ENCODE measurements at places on chromosomes 2 and 18.

GRCh38 chr2:28975671-28976070 lies 5.4 kb upstream of the TOGARAM2 start:
- DNase-seq, result no peak

GRCh38 chr18:34760444-34760843 lies 50.3 kb downstream of the DTNA start:
- DNase-seq, result no peak

DNA sequence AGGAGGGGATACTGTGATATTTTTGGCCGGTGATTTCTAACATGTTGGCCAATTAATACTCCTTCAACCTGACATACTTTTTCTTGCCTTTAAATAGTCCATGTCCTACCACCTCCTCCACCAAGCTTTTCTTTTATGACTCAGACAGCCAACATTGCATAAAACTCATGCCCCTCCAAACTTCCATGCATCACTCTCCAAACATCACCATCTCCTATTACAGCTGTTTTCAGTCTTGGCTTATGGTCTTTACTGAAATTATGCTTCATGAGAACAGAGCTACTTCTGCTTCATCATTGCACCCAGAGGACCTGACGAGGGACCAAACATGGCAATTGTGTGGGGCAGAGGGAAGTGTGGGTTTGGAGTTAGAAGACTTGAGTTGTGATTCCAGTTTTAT lies 305.4 kb downstream of the LPIN1 start:
- DNase-seq, result no peak

GRCh38 chr2:202652119-202652518 lies 17.4 kb downstream of the FAM117B start:
- no peak for DNase-seq

GRCh38 chr18:22045221-22045918 lies 124.0 kb upstream of the GATA6 start:
- no peak for DNase-seq

GRCh38 chr2:108534584-108535356 lies 500 bp downstream of the LIMS1 start:
- peak; percentile 35 for DNase-seq

DNA sequence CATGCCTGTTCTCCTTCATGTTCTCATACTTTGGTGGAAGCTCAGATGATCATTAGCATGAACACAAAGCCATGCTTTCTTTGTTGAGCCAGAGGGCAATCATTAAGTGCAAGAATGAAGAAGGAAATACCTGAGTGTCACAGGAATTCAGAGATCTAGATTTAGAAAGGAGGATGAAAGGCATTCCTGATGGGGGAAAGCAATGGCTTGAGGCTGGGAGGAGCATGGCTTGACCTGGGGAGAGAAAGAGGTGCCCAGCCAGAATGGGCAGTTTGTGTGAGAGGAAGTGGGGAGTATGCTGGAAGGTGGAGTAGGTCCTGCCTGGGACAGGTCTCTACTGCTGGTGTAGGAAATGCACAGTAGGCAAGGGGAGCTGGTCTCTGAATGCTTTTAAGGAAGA lies 35.1 kb downstream of the SLC4A3 start:
- DNase-seq, result no peak

DNA sequence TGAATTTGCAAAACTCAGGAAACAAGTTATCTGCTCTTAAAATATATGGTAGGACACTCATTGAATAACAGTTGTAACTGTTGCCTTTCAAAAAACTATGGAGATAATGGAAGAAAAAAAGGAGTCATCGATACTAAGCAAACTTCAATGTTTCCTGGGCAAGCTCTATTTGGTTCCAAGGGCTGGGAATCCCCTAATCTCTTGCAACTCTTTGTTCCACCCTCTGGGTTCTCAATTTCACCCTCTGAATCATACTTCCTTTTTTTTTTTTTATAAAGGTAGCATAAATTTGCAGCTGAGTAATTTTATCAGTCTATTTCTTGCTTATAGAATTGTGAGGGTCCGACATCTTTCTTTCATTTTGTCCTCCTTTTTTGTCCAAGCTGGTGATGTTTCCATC lies 36.7 kb downstream of the SLC9A4 start:
- DNase-seq, result no peak

DNA sequence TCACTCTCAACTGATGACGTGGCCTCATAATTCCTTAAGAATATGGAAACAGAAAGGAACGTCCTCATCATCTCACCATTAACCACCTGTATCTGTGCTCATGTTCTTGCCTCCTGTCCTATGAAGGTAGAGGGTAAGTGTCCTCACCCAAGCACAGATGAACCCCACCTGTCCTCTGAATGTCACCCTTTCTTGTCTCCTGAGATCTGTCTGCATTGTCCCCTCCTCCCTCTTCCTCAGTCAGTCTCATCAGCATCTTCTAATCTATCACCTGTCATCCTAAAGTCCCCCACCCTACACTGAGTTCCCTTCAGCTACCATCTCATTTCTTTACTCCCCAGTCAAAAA lies 39.4 kb upstream of the LPIN2 start:
- no peak for DNase-seq

GRCh38 chr2:39719317-39719716 lies 53.6 kb downstream of the TMEM178A start:
- no peak for DNase-seq

GRCh38 chr18:48333563-48333962 lies 75.6 kb downstream of the ZBTB7C start:
- DNase-seq, result no peak

- DNase-seq, result no peak
These were observed 148.2 kb downstream of the ESCO1 start for GRCh38 chr18:21452276-21452780.

DNA sequence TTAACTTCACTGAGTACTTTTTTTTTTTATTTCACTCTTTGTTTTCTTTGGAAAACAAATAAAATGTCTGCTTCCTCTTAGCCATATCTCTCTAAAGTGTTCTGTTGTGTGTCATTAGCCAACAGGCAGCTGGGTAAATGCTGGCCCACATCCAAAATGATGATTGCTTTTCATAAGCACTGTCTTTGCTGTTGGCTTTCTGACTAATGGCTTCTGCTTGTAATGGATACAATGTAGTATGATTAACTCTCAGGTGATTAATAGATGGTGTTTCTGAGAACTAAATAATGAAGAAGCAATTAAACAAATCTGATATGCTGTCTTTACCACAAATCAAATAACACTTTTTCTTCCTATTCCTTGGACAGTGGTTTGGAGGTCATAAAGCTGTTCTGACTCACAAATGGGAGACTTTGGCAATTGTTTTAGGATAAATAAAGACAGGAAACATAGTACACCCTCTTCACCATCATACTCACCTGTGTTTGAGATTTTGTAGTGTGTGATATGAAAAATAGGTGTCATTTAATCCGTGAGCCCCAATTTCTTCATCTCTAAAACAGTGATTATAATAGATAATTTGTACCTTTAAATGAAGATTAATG lies 888.4 kb downstream of the TSN start:
- no peak for DNase-seq

DNA sequence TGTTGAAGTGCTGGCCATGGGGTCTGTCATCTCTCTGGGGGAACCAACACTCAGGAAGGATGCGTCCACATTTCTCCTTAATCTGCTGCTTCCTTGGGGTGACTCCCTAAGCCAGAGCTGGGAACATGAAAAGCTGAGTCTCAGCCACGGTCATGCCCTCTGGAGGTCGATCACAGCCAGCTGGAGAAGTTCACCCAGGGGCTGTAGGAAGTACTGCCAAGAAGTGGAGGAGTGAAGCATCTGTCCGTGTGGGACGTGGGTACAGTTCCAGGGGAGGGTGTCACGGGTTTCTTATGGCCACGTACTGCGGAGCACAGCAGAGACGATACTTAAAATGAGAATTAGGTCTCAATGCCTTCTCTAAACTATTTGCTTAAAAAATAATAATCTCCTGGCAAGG lies 42.4 kb upstream of the IGFBP2 start:
- DNase-seq, result no peak

DNA sequence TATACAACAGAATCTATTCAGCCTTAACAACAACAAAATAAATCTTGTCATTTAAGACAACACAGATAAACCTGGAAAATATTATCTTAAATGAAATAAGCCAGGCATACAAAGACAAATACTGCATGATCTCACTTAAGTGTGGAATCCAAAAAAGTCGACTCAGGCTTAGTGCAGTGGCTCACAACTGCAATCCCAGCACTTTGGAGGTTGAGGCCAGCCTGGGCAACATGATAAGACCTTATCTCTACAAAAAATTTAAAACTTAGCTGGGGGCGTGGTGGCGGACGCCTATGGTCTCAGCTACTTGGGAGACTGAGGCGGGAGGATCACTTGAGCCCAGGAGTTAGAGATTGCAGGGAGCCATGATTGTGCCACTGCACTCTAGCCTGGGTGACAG lies 75.2 kb upstream of the RNU4ATAC start:
- no peak for DNase-seq

DNA sequence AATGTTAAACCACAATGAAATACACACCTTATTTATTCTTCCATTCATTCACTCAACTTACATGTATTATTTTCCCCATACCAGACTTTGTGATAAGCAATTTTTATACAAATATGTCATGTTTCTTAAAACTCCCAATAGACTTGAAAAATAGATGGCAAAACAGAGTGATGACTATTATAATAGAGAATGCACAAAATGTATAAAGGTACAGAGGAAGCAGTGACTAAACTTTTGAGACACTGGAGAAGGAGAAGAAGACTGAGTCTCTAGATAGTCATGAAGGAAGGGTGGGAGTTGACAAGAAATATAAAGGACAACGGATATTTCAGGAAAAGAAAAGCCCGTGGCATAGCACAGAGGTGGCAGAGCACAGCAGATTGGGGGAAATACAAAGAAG lies 198.1 kb upstream of the SLC39A10 start:
- DNase-seq, result no peak

DNA sequence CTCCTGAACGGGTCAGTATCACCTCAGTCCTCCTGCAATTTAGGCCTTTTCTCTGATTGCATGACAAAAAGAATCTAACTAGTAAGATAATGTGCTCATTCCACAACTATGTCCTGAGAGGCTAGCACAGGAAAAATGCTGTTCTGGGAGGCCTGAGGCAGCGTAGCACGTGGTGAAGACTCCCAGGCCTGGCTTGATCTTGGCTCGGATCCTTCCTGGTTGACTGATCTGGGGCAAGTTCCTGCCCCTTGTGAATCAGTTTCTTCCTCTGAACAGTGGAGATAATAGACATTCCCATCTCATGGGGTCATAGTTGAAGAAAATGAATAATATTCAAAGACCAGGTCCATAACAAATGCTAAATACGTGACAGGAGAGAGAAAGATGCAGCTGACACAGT lies 12.3 kb downstream of the FBLN7 start:
- DNase-seq, result no peak

DNA sequence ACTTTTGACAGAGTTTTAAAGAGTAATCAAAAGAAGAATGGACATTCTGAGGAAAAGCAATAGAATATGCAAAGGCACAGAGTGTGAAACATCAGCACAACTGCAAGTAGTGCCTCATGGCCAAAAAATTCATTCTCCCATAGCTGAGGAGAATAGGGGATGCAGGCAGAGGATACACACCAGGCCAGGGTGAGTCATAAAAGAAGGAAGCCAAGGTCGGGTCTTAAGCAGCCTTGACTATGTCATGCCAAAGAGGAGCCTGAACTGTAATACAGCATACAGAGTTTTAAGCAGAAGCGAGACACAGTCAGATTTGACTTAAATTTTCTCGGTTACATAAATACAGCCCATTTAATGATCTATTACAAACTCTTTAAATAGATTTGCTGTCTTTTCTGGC lies 165.0 kb downstream of the LNPK start:
- DNase-seq, result no peak

DNA sequence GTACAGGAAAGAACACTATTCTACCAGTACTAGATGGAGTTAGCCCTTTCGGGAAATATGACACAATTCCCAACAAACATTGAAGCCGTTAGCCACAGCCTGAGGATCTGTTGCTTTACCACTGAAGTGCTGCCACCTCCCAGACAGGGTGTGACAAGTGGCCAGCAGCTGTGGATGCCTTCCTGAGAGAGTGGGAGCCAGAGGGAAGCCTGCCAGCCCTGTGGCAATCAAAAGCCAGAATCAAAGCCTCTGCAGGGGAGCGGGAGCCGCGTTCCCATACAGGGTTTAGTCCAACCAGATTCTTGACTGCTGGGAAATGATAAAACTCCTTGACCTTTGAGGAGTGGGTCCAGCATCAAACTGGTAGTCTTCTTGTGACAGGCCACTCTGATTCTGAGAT lies 38.0 kb downstream of the SLC4A1AP start:
- no peak for DNase-seq

DNA sequence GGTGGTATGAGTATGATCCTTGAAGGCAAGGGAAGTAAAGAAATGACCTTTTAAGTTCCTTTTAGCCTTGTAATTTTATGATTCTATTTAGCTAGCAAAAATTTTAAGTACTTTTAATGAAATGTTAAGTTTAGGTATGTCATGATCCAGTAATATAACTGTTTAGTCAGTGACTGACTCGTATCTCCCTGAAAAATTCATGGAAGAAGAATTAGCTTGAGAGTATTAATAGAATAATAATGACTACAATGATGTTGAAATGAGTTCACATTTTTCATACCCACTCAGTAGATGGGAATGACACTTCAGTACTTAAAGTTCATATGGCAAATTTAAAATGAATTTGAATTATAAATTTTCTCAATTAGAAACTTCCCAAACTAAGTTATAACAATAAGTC lies 14.6 kb downstream of the RAB3GAP1 start:
- DNase-seq, result no peak

DNA sequence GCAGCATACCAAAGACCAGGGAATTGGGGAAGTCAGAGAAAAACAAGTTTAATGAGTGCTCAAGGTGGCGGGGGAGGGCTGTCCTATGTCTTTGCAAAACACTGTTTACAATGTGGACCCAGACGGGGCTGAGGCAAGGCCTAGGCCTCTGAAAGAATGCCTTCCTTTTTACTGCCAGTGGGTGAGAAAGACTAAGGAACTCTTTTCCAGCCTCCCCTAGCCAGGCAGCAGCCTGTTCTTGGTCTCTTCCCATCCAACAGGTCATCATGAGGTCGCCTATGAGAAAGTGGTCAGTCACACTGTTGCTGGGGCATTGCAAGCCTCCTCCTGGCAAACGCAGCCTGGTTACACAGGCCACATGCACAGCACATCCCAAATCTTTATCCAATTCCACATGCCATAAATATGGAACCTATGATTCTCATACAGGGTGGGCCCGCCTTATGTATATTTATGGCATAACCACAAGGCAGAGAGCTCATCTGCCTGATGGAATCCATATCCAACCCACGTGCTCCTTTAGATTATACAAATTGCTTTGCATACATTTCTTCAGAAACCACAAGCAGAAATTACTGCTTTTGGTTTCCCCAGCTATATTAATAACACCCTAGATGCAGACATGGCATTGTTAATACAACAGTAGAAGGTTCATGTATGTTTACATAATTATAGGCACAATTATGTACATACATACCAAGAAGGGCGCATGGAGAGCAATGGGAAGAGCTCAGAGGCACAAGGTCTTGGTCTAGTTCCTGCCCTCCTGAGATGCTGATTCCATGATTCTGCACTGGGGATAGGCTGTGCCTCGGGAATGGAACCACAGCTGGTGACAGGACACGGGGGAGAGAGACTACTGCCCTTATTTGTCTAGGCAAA lies 48.6 kb downstream of the NRP2 start:
- DNase-seq, result no peak

- DNase-seq, result no peak
These were observed 111.3 kb downstream of the LNPK start for GRCh38 chr2:175890636-175891242.

GRCh38 chr2:51027442-51027841 lies 4.5 kb downstream of the NRXN1 start:
- no peak for DNase-seq

- no peak for DNase-seq
These were observed 11.9 kb downstream of the IL18R1 start for GRCh38 chr2:102367331-102367971.

GRCh38 chr2:187877391-187877790 lies 323.2 kb upstream of the TFPI start:
- DNase-seq, result no peak
